ENCODE measurements at places on chromosomes 3 and 15.

- no peak for DNase-seq
Observed at GRCh38 chr15:87851497-87851896, 405.0 kb downstream of the NTRK3 start.

- no peak for DNase-seq
Observed at GRCh38 chr3:21331321-21331720, 419.7 kb downstream of the ZNF385D start.

DNA sequence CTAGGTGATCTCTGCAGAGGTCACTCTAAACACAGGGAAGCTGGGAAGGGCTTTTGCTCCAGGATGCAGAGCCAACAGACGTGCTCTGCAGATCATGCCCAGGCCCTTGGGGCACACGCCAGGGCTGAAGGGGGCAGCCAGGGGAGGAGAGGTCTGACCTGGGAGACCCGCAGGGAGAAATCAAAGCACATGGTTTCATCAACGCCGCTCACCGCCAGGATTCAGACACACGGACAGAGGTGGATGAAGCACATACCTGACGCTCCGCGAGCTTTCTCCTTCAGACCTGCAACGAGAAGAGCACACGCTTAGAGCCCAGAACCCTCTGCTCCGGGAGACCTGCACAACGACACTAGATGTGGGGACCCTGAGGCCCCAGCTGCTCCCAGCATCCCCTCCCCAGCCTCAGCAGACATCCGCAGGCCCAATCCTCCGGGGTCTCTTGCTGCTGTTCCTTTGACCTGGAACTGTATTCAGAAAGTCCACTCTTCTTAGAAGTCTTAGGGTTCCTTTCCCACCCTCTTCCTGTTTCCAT is 90.7 kb upstream of the IQSEC1 start:
- DNase-seq: no peak

GRCh38 chr3:24707936-24708335 is 213.3 kb upstream of the THRB start:
- DNase-seq: no peak

GRCh38 chr3:171744158-171744741 is 66.0 kb downstream of the PLD1 start:
- no peak for DNase-seq

- peak; percentile 90 for DNase-seq
Observed at GRCh38 chr3:142148792-142149672, at the start of gene TFDP2. TSS of gene TFDP2 (minus strand) at chr3:142149544. CDS start at chr3:142101749, 47,795 bp downstream.

DNA sequence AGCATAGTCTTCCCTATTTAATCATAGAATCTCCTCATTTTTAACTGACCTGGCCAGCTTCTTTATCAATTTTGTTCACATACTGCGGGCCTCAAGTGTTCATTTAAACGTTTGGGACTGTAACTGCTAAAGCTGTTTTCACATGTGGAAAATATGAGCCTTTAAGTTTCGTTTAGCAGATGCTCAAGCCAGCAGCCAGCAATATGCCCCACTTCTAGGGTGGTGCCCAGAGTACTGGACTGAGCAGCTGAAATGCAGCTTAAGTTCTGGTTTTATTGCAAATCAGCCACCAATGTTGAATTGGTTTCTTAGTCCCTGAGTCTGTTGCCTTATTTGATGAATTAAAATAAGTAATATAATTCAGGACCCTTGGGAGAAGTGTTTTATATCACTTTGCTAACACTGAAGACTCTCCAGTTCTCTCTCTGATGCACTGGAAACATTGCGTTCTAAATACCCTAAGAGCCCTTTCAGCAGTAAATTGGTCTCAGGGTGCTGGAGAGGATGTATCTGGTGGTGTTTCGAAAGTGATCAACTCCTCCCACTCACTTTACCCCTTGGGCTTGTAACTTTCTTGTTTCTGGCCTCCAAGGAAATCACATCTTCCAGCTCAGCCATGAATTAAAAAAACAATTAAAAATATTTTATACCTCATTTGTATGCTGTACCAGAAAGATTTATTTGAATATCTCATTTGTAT is 61.7 kb downstream of the B3GALNT1 start:
- DNase-seq: no peak

DNA sequence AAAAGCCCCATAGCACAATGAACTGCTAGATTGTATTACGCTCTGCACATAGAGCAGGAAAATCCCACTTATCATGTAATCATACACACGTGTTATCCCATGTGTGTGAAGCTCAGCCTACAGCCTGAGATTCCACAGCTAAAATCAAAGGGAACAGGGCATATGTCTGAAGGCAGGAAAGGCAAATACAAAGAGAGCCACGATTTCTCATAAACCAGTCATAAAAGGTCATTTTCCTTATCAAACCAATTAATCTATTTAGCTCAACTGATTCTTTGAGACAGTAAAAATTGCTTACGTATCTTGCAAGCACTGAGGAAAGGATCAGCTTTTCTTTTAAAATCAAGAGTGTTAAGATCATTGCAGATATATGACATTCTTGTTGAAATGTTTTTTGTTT is 199.5 kb upstream of the TBL1XR1 start:
- DNase-seq: no peak

- no peak for DNase-seq
Observed at GRCh38 chr3:13849018-13849417, 30.9 kb downstream of the WNT7A start.

- no peak for DNase-seq
Observed at GRCh38 chr15:71758711-71759110, 51.6 kb upstream of the NR2E3 start.

DNA sequence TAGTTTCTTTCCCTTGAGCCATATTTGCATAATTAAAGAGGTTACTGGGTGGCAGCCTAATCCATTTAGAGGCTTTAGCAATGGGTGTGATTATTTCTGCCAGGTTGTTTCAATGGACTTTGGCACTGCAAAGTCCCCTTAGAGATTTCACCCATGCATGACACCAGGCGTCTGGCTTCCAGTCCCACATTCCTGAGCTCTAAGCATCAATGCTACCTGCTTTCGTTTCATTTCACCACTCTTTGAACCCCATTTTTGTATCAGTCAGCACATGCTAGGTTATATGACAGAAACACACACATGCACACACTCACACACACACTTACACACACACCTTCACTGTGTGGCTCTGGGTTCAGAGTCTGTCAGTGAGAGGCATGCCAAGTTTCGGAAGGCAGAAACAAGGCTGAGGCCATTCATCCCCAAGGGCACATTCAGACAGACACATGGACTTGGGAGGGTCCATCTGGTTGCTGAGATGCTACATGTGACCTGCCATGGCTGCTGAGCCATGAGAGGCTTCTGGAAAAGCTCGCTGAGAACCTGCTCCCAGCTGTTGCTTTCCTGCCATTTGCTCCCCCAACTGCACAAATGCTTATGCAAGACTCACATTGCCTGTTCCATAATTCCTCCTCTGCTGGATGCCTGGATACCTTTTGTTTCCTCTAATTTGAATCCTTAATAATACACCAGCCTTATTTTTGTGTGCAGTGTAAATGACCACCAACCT is 354.1 kb downstream of the GABRG3 start:
- no peak for DNase-seq

GRCh38 chr15:98039596-98039995 is 79.1 kb downstream of the ARRDC4 start:
- DNase-seq: no peak

GRCh38 chr15:40290918-40291574 is 8.2 kb upstream of the ANKRD63 start:
- DNase-seq: no peak

DNA sequence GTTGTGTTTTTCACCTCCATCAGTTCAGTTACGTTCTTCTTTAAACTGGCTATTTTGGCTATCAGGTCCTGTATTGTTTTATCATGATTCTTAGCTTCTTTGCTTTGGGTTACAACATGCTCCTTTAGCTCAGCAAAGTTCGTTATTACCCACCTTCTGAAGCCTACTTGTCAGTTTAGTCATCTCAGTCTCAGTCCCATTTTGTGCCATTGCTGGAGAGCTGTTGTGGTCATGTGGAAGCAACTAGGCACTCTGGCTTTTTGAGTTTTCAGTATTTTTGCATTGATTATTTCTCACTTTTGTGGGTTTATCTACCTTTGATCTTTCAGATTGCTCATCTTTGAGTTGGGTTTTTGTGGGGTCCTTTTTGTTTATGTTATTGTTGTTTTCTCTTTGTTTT is 151.3 kb downstream of the CFAP20DC start:
- no peak for DNase-seq

- DNase-seq: no peak
Observed at GRCh38 chr3:179958143-179958542, 78.6 kb downstream of the PEX5L start.

- no peak for DNase-seq
Observed at GRCh38 chr3:178036451-178037144, 499.6 kb upstream of the KCNMB2 start.

- peak; percentile 61 for DNase-seq
Observed at GRCh38 chr15:63288778-63289378, 11.5 kb downstream of the APH1B start.

DNA sequence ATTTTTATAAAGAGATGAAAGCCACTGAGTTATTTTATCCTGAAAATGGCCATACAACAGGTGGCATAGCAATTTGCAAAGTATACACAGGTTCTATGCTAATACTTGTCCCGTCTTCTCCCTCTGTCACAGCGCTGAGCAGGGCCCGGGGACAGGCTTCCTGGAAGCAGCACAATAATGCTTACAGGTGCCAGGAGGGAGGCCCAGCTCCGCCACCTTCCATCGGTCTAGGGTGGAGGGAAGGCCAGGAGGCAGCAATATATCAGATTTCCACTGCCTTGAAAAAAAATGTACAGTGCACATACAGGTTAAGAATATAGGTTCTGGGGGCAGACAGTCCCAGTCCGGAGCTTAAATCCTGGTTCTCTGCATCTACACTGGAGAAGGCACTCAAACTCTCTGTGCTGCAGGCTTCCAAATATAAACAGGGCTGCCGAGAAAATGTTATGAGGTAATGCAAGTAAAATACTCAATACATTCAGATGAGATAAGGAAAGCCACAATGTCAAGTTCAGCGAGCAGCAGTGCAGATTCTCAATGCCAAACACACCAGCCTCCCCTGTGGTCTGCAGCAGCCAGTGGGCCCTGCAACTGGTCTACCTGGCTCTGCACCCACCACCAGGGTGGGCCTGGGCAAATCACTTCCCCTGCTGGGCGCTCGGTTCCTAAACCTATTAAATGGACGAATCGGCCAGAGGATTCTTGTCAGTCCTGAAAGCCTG is 189.6 kb downstream of the XXYLT1 start:
- no peak for DNase-seq

GRCh38 chr3:126731044-126731443 is 27.0 kb downstream of the CHCHD6 start:
- DNase-seq: peak; percentile 25

DNA sequence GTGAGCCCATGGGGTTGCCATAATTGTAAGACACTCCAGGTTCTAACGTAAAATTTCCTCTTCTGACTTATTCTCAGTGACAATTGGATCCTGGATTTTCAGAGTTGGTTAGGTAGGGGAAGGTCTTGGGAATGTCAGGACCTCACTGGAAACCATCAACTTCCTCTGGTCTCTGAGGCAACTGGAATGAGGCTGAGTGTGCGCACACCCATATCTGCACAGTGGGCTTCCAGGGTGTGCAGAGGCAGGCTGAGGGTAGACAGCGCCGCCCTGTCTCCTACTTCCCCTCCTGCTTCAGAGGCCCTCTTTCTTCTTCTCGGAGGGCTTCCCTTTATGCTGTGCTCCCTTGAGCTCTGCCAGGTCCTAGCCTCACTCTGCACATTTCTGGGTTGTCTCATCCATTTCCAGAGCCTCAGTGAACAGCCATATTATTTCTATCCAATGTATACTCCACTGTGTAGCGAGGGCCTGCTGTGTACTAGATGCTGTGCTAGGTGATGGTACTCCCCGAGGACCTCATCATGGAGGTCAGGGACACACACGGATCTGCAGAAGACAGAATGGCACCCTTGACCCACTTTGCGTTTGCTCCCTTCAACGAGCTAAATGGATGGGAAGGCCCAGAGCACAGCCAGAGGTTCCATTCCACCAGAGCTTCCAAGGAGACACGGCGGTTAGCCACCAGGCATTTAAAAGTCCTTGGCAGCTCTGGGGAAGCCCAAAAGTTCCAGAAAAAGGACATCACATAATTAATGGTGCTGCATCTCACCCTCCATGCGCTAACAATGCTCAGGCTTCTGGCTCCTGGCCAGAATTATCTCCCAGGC is 18.3 kb downstream of the ACAA1 start:
- no peak for DNase-seq
